Activated CD4-positive, CD25-positive, alpha-beta regulatory T cell (primary cell): ENCODE measurements at places on chromosomes 7 and 10.

GRCh38 chr7:99004216-99004615 lies 125.9 kb downstream of the TRRAP start:
- DNase-seq: no peak

GRCh38 chr7:30965883-30966282 lies 2.1 kb downstream of the GHRHR start:
- DNase-seq: no peak

DNA sequence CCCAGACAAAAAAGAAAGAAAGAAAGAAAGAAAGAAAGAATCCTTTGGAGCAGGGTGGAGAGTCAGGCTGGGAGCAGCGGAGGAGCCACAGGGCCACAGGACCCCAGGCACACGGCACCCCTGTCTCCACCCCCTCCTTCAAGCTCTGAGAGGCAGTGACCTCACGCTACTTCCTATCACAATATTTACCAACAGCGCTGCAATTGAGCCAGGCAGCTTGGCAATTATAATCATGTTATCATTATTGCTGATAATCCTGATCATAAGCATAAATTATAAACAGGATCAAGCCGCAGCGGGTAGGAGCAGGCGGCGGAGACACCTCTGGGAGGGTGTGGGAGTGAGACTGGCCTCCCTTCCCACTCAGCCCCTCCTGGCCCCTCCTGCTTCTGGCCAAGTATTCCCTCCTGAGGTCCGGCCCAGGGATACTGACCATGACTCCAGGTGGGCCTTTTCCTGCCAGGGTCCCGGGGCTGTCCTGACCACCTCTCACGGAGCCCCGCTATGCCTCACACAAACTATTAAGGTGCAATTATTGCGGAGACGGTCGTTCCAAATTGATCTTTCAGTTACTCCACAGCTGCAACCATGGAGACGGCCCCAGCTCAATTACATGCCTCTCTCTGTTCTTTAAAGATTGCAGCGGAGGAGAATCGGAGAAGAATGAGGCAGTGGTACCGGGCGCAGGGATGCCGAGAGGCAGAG lies 10.0 kb upstream of the GTF2IRD1 start:
- DNase-seq: no peak

- DNase-seq: no peak
Measured at GRCh38 chr7:80729591-80730320, 91.3 kb downstream of the CD36 start.

- no peak for DNase-seq
Measured at GRCh38 chr7:137967143-137968018, 34.5 kb downstream of the CREB3L2 start.

DNA sequence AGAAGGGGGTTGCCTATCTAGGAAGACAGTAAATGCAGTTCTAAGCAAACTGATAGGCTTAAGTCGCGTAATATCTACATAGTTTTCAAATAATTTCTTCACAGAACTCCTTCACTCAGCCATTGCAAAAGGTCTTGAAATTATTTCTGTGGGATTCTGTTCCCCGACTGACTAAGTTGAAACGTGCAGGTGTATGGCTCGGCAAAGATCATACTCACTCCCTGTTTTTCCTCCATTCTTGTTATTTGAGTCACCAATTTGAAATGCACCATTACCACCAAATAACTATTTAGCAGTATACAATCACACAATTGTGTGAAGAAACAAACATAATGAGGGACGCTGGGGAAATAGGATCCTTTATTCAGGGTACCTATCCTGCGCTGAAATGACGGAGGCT lies 771.1 kb downstream of the GATA3 start:
- DNase-seq: no peak

- DNase-seq: no peak
Measured at GRCh38 chr7:20323595-20323994, 7.1 kb upstream of the ITGB8 start.

DNA sequence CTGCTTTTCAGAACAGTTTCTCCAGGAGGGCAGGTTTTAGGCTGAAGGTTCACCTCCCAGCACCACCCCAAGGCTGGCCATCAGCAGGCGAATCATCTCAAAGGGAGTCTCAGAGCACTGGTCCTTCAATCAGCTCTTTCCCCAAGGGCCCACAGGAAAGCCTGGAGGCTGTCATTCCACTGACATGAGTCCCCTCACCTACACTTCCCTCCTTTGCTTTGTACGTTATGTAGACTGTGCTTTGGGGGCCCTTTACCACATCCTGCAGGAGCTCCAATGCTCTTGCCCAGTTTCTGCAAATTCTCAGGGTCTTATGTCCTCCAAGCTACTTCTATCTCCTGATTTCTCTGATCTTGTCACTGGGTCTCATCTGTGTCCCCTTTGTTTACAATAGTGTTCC lies 15.4 kb downstream of the WDFY4 start:
- DNase-seq: no peak

DNA sequence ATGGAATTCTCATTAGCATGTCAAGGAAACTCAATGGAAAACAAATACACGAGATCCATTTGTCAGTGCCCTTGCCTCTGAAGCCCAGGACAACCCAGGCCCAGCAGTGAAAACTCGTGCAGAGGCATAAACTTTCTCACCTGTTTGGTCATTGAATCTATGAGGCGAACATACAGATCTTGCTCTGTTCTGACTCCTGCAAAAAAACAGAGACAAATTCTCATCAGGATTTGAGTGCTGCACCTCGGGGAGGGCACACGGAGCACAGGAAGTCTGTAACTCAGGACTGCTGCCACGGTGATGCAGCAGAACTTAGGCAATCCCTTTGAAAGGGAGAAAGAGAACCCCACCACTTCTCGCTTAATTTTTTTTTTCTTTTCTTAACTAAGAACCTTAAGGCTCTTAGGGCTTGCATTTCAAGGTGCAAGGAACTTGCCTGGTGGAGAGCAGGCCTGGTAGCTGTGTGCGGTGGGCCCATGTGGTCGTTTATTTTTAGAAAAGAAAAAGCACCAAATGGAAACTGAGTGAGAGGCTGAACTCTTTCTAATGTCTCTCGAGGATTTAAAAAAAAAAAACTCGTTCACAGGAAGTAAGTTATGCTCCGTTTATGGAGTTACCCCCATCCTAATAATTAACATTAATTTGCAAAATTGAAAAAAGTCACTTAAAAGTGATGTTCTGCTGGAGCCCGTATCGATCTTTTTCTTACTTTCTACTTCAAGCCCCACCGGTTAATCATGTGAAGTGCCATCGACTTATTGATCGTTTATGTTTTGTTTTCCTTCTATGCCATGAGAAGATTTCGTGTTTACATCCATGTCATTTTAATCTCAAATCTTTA lies 1.8 kb downstream of the EBF3 start:
- no peak for DNase-seq

GRCh38 chr7:4742852-4743251 lies 32.6 kb upstream of the AP5Z1 start:
- no peak for DNase-seq

DNA sequence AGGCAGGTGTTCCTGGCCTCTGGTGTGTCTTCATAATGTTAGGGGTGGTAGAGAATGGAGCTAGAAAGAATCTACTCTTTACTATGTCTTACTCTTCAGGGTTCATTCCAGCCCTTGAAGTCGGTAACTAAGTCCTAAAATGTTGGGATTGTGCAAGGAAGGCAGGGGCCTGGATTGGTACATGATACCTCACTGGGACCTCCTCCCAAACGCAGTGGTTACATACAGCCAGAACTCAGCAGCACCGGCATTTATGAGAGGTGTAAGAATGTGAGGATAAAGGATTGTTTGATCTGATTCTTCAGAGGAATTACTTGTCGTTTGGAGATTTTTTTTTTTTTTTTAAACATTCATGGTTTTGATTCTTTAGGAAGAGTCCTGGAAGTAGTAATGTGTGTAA lies 6.9 kb downstream of the COMTD1 start:
- DNase-seq: no peak

- DNase-seq: no peak
Measured at GRCh38 chr10:56623064-56623463, 262.0 kb upstream of the ZWINT start.

GRCh38 chr10:97071496-97071895 lies 114.3 kb downstream of the SLIT1 start:
- no peak for DNase-seq

- no peak for DNase-seq
Measured at GRCh38 chr7:80896906-80897598, 21.8 kb downstream of the SEMA3C start.

DNA sequence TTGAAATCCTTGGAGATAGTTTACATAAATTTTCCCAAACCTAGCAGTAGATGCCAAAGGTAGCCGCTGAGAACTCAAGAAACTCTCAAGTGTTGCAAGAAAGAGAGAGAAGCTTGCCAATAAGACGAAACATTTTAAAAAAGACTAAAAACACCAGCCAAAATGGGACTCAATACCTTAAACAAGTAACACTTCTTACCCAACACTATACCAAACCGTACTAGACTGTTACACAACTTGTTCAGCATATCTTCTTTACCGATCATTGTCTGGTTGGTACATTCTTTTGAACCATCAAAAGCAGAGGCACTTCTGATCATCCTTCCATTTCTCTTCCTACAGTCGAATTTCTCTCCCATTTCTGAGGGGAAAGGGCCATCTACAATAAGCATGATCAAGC lies 4.8 kb upstream of the PTPN12 start:
- no peak for DNase-seq

- DNase-seq: no peak
Measured at GRCh38 chr7:114970308-114970707, 48.4 kb downstream of the MDFIC start.

DNA sequence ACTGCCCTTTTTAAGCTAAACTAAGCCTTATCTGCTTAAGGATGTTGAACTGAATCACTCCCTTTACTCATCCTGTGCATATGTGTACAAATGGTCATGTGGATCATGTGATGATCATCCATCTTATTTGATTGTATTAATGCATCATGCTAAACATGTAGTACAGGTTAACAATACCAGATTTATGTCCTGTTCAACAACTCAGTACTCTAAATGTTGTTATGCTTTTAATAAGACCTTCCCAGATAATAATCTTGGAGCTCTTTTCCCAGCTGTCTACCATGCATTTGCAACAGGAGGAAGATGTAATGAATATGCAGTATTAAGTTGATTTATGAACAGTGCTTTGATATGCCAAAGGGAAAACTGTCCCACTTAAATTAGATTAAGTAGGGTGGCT lies 318.0 kb downstream of the BICC1 start:
- DNase-seq: no peak

DNA sequence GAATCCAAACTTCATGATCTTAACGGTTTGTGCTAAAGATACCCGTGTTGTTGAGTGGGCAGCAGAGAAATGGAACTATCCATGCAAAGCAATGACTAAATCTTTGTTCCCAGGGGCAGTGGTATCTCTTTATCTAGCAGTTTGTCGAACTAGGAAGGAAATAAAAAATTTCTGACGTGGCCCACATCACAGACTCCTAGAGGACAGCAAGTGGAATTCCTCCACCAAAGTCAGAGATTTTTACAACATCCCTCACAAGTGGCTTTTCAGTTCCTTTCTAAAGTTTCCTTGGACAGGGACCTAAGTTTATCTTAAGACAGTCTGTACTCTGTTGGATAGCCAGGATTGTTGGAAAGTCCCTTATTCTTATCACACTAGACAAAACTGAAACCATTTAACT lies 136.0 kb downstream of the RAPGEF5 start:
- no peak for DNase-seq

DNA sequence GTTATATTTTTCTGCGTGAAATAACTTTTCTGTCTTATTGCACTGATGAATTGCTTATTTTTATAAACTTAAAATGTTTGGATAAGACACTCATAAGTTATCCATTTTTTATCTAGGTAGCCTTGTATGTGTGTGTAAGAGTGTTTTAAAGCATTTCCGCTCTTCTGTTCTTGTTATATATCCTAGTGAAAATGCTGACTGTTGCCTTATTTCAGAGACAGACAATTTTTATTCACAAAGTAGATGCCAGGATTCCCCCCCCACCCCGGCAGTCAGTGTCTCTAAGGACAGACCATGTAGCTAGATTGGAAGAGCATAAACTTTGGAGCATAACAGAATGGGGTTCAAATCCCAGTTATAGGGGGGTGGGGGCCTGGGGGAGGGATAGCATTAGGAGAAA lies 1.6 kb downstream of the SMC3 start:
- DNase-seq: no peak
